CD14-positive monocyte (primary cell): ENCODE measurements at places on chromosomes 6 and 20. TPM values are rescaled to one million over a fixed set of nuclear protein-coding genes. Genes with fewer than 3 reads are reported as not detected.
A peak's percentile ranks its signal among the peaks of the same experiment; 100 is the strongest.

The MATN4 gene
- not detected for polyA plus RNA-seq

The RIPOR3 gene
- not detected in 2 replicates for polyA plus RNA-seq

The GPX5 gene
- not detected in 2 replicates for polyA plus RNA-seq

The CLIC1 gene
- 676 and 718 TPM in 2 replicates for polyA plus RNA-seq

GRCh38 chr6:6815732-6816131, 227.2 kb downstream of the LY86 start:
- no peaks in the 10 kb centered on the region for H3K36me3 ChIP-seq
- H3K4me1 ChIP-seq, result peaks cover 43% of the 10 kb centered on the region
- no peak overlapping the region for H3K27ac ChIP-seq

- H3K4me3 ChIP-seq, result no peak overlapping the region
- H3K4me1 ChIP-seq, result no peaks in the 10 kb centered on the region
- H3K36me3 ChIP-seq, result no peaks in the 10 kb centered on the region
- H3K27me3 ChIP-seq, result no peaks in the 10 kb centered on the region
- H3K27ac ChIP-seq, result no peak overlapping the region
Measured at GRCh38 chr20:1291191-1291741, 25.2 kb downstream of the SNPH start.

- peak overlapping the region; percentile 94 for H3K27ac ChIP-seq
- peaks cover 4% of the 10 kb centered on the region for H3K27me3 ChIP-seq
- H3K4me3 ChIP-seq, result no peak overlapping the region
Measured at GRCh38 chr20:34705397-34706301, 1.5 kb downstream of the TP53INP2 start.

DNA sequence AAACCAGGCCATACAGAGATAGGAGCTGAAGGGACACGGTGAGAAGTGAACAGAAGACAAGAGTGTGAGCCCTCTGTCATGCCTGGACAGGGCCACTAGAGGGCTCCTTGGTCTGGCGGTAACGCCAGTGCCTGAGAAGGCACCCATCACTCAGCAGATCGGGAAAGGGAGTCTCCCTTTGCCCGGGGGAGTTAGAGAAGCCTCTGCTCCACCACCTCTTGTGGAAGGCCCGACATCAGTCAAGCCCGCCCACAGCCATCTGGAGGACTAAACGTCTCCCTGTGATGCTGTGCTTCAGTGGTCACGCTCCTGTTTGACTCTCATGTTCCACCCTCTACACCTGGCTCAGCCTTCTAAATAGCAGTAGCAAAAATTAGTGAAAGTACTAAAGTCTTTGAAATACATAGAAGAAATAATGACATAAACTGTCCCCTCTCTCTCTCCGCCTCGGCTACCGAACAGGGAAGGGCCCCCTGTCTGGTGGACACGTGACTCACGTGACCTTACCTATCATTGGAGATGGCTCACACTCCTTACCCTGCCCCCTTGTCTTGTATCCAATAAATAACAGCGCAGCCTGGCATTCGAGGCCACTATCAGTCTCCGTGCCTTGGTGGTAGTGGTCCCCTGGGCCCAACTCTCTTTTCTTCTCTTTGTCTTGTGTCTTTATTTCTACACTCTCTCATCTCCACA, 66.7 kb downstream of the RPP21 start:
- peaks cover 28% of the 10 kb centered on the region for H3K27me3 ChIP-seq
- no peak overlapping the region for H3K4me3 ChIP-seq

GRCh38 chr6:2760882-2761842, 4.0 kb upstream of the WRNIP1 start:
- H3K27ac ChIP-seq, result no peak overlapping the region
- no peak overlapping the region for H3K4me3 ChIP-seq
- no peak for DNase-seq
- peaks cover 23% of the 10 kb centered on the region for H3K4me1 ChIP-seq

GRCh38 chr20:36624944-36625324, 19.4 kb downstream of the RAB5IF start:
- H3K27me3 ChIP-seq, result no peaks in the 10 kb centered on the region
- no peak for DNase-seq
- H3K4me1 ChIP-seq, result peaks cover 6% of the 10 kb centered on the region
- no peak overlapping the region for H3K4me3 ChIP-seq

GRCh38 chr6:115302731-115303130, 758.0 kb downstream of the FRK start:
- no peak for DNase-seq
- no peaks in the 10 kb centered on the region for H3K4me1 ChIP-seq
- no peak overlapping the region for H3K4me3 ChIP-seq
- H3K36me3 ChIP-seq, result no peaks in the 10 kb centered on the region
- no peak overlapping the region for H3K27ac ChIP-seq

DNA sequence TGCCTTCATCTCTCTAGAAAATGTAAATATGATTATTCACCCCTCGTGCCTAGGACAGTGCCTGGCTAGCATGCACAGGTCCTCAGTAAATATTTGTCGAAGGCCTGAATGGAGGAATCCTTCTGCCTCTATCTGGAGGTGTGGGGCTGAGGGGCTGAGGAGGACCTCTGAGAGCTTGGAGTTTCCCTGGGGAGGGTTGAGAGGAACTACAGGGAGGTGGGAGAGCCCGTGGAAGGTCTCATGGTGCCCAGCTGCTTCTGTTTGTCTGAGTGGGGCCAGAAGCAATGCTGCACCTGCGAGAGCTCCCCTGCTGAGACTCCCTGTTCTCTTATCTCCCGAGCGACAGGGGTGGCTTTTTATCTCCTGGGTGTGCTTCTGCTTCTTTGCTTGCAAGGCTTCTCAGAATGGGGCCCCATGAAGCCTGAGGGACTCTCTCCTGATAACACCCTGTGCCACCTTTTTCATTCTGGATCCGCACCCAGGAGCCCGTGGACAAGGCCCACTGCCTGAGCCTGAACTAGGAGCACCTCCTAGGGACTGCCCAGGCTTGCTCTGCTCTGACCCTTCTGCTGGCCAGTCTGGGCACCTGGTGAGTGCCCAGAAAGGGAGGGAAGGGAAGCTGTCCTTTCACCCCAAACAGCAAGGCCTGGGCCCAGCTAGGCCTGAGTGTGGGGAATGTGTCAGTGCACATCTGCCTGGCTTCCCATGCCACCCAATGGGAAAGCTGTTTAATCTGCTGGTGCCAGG, 2.4 kb downstream of the SLC29A1 start:
- peak overlapping the region; percentile 41 for H3K27ac ChIP-seq
- H3K36me3 ChIP-seq, result peaks cover 11% of the 10 kb centered on the region
- peaks cover 7% of the 10 kb centered on the region for H3K27me3 ChIP-seq
- no peak for DNase-seq
- no peak overlapping the region for H3K4me3 ChIP-seq
